ENCODE measurements at places on chromosomes 5 and 9.
A peak's percentile ranks its signal among the peaks of the same experiment; 100 is the strongest.

- no peak for DNase-seq
These were observed 384.6 kb upstream of the CD180 start for GRCh38 chr5:67581203-67581602.

- DNase-seq = no peak
These were observed 8.4 kb upstream of the JMY start for GRCh38 chr5:79227484-79228025.

DNA sequence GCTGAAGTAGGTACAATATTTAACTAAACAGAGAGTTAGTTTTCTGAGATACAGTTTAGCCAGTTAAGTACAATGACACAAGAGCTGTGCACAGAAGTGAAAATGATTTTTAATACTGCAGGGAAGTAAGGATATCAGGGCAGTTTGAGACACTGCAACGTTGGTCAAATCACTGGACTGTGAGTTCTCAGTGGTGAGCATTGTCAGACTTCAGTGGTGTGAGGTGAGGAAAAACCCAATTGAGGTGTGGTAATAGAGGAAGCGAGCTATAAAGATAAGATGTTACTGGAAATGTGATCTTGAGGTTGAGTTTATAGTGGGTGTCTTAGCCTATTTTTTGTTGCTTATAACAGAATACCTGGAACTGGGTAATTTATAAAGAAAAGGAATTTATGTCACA is 12.8 kb upstream of the FBXL7 start:
- no peak for DNase-seq

DNA sequence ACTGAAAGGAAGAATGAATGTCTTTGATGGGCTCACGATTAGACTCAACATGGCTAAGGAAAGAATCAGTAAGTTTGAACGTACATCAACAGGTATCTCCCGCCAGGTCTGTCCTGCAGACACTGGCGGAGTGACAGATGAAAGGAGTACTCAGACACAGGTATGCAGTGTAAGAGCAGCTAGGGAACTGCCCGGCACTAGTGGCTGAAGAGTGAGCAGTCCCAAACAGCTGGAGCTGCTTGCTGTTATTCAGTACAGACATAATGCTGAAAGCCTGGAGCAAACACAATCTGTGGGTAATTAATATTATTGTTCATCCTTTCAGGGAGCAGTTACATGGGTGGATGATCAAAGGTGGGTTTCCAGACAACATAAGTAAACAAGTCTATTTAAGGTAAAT is 835.5 kb downstream of the TLE4 start:
- no peak for DNase-seq

GRCh38 chr5:146009020-146009419 is 72.6 kb downstream of the SH3RF2 start:
- DNase-seq = no peak

DNA sequence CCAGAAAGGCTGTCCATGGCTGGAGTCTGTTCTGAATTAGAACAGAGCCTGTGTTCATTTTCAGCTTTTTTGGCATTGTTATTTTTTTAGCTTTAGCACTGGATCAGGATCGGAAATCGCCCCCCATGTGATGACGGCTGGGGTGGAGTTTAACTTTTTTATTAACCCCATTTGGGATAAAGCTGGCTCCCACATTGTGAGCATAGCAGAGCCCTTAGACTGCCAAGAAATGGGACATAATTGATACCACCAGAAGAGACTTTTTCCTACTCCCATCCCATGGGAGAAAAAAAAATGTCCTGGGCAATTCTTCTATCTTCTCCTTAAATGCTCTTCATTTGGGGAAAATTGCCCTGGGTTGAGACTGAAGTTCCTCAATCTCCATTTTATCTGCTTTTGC is 52.4 kb downstream of the SLIT3 start:
- no peak for DNase-seq

DNA sequence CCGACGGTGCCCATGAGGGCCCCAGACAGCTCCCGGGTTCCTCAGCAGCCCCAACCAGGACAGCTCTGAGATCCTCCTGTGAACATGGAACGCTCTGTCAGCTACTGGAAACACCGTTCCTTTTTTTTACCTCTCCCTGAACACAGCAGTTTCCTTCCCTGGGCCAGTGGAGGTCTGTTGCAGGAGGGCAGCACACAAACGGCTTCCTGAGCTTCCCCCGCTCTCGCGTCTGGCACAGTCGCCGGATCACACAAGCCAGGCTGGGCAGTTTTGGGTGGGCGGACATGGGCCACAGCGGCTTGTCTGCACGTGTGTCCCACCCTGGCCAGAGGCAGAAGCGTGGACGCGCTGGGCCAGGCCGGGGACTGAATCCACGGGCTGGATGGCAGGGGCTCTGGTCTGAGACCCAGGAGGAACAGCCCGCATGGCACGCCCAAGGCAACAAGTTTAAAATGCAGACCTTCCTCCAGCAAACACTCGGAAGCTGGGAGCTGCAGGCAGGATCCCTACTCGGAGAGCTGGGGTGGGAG is 106.8 kb upstream of the SARDH start:
- no peak for DNase-seq

GRCh38 chr5:64972591-64972990 is 203.9 kb downstream of the CWC27 start:
- DNase-seq = no peak

- no peak for DNase-seq
These were observed 587.2 kb upstream of the SEMA6A start for GRCh38 chr5:117161718-117162335.

- DNase-seq = no peak
These were observed 40.2 kb upstream of the TAS2R1 start for GRCh38 chr5:9670371-9670770.

GRCh38 chr5:1727571-1727970 is 72.1 kb downstream of the MRPL36 start:
- no peak for DNase-seq

- no peak for DNase-seq
These were observed 71.8 kb upstream of the LHFPL2 start for GRCh38 chr5:78720227-78720985.

DNA sequence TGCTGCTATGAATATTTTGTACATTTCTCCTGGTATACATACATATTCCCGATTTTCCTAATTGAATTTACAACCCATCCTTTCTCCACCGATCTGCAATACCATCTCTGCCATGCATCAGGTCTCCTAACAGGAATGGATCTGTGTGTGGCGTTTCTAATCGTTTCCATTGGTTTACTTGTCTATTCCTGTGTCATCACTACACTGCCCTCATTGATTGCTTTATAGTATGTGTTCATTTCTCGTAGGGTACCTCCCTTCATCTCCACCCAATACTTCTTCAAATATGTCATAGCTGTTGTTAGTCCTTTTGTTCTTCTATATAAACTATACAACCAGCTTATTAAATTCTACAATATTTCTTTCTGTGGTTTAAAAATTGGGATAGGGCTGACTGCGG is 7.1 kb upstream of the OR2S2 start:
- no peak for DNase-seq

DNA sequence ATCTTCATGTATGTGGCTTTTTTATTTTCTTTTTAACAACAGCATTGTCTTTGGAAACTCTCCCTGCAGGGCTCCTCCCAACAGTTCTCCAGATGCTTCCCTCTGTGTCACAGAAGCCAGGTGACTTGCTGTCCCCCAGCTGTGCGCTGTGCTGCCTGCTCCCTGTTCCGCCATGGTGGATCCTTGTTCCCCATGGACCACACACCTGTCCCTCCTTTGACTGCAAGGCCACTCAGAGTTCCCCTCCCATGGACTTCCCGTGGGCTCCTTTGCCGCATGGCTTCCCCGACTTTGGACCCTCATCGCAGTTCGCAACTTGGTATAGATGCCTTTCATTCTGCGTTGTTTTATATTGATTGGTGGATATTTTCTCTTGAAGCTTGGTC is 18.6 kb downstream of the ANKRD33B start:
- no peak for DNase-seq

- no peak for DNase-seq
These were observed 26.1 kb upstream of the CAST start for GRCh38 chr5:96636046-96636445.

DNA sequence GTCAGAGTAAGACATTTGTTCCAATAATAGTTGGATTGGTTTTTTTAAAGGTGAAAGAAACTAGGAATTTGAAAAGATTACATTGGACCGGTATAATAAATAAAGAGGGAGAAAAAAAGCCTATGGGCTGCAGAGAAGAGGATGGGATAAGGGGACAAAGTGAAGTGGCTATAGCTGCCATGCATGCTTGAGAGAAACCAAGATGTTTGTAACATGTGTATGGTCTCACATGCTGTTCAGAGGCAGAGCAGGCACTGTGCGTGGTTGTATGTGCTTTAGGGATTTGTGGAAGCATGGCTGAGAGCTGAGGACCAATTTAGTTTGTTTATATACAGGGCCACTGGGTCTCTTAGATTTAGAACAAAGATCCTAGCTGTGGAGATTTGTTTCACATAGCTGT is 32.7 kb downstream of the LNPEP start:
- no peak for DNase-seq

DNA sequence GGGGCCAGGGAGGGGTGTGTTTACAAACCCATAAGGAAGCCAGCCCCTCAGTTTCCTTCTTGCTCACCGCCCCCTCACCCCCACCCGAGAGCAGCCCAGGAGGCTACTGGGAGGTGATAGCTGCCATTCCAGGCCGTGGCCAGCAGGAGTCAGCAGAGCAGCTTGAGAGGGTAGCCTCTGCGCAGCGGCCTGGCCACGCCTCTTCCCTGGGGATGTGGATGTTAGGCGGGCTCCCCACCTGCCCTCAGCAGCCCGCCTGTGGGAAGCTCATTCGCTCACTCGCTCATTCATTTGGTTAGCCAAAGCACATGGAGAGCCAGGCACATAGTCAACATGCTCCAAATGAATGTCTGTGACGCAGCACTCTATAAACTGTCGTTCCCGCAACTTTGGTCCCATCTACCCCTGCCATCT is 6.1 kb upstream of the DPM2 start:
- DNase-seq = peak; percentile 59

- no peak for DNase-seq
These were observed 1.7 kb downstream of the DNAJC25 start for GRCh38 chr9:111632695-111633388.

DNA sequence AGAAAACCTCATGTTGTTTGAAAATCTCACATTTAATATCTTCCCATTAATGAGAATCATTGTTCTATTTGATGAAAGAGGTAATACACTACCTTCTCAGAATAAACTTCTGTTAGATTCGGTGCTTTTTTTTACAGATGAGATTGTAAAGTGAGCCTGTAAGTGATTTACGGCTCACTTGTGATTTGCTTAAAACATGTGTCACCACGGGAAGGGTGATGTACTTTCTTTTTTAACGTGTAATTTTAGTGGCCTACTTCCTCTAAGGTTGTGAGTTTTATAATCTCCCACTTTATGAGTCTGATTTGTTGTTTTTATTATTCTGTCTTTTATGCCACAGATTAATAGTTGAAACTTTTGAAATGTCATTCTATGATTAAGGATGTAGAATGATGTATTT is 15.9 kb downstream of the ANXA1 start:
- no peak for DNase-seq

- DNase-seq = no peak
These were observed 141.7 kb downstream of the XRCC4 start for GRCh38 chr5:83219077-83219476.

- no peak for DNase-seq
These were observed 553.5 kb upstream of the MEF2C start for GRCh38 chr5:89436464-89436863.

GRCh38 chr5:40909264-40909663 is at the start of gene C7:
TSS of gene C7 (plus strand) at chr5:40909497. CDS start at chr5:40909611, 114 bp downstream.
- DNase-seq = no peak

DNA sequence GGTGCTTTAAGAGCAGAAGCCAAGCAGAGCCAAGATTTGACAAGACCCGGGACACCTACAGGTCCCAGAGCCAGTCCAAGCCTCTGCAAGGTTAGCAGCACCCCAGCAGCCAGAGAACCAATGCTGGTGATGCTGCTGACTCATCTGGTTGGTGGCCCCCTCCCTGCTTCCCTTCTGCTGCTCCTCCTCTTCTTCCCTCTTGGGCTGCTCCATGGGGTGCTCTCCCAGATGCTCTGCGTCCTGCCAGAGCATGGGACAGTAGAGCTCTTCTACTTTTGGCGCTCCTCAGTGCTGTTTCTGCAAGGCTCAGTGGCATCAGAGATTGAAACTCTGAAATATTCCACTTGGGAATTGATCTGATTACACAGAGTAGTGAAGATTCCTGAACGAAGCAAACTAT is 76.1 kb upstream of the SAP30L start:
- no peak for DNase-seq

DNA sequence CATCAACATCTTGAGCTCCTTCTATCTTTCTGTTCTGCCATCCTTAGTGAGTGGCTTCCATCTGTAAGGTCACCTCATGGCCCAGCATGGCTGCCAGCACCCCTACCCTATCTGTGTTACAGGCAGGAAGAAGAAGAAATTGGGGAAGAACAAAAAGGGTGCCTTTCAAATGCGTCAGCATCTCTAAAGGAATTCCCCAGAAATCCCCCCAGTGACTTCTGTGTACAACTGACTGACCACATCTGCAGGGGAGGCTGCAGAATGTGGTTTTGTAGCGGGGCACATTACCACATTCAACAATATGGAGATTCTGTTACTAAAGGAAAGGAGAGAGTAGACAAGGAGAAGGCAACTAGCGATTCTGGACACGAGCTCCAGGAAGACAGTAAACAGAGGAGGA is 40.1 kb downstream of the ALG2 start:
- no peak for DNase-seq

DNA sequence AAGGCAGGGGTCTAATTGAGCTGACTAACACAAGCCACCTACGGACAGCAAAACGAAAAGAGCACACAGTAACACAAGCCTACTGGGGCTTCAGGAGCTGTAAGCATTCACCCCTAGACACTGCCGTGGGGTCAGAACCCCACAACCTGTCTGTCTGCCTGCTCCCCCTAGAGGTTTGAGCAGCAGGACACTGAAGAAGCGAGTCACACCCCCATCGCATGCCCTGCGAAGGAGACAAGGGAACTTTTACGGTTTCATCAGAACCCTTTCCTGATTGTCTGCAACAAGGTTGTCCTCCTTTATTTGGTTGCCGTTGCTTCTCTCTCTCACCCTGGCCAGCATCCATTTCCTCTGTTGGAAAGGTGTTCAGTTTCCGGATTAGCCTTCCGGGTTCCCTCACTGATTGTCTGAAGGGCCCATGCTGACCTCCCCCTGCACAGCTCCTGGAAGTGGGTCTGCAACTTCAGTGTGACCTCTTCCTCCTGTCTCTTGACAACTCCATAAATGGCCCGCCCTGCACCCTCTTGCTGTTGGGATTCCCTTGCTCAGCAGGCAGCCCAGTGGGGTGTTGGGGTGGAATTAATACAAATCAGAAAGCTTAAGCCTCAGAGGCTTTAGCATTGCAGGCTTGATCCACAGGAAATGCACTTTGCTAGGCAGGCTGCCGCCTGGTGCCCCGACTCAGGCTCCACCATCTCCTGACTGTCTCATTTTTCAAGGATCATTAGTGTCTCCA is 258.9 kb upstream of the TLE4 start:
- DNase-seq = no peak
